Mucosa of gallbladder (tissue), 1 donor: ENCODE measurements at places on chromosomes 1 and 21. TPM values are rescaled to one million over a fixed set of nuclear protein-coding genes. Genes with fewer than 3 reads are reported as not detected.

DNA sequence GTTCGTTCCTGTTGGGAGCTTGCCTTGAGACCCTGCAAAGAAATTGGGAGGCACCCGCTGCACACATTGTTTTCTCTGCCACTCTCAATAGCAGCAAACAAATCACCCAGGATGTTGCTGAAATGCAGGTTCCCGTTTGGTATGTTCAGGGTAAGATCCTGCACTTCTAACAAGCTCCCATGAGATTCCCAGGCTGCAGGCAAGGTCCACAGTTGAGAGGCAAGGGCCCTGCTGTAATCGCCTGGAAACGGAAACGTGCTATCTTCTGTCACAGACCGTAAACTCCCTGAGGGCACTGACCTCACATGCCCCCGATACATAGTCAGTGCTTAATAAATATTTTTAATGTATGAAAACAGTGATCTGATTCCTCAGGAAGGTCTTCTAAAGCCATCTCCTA is 37.8 kb downstream of the XCL1 start:
- DNase-seq: no peak

The OR2W3 gene
- 0.66 TPM for total RNA-seq

DNA sequence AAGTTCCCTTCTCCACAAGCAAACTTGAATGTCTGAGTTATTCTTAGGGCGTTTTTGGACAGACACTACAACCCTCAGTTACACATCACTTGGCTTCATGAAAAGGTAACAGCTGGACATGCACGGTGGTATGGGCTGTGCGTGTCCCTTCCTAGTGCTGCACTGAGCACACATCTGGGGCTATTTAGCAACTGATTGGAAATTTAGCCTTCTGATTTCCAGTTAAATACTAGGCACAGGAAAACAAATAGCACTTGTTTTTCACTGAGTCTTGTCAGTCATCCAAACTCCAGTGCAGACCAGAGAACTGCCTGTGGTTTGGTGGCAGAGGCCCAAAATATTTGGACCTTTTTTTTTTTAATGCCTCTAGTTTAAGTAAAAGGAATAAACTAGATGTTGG is 134.7 kb downstream of the TGFBR3 start:
- DNase-seq: no peak

The CDC73 gene
- 54.6 TPM for total RNA-seq

The MPC2 gene
- 212 TPM for total RNA-seq

- DNase-seq: no peak
Measured at GRCh38 chr1:159707472-159708260, 6.7 kb downstream of the CRP start.

- no peak for DNase-seq
Measured at GRCh38 chr21:33332143-33332542, 7.4 kb downstream of the IFNAR1 start.

DNA sequence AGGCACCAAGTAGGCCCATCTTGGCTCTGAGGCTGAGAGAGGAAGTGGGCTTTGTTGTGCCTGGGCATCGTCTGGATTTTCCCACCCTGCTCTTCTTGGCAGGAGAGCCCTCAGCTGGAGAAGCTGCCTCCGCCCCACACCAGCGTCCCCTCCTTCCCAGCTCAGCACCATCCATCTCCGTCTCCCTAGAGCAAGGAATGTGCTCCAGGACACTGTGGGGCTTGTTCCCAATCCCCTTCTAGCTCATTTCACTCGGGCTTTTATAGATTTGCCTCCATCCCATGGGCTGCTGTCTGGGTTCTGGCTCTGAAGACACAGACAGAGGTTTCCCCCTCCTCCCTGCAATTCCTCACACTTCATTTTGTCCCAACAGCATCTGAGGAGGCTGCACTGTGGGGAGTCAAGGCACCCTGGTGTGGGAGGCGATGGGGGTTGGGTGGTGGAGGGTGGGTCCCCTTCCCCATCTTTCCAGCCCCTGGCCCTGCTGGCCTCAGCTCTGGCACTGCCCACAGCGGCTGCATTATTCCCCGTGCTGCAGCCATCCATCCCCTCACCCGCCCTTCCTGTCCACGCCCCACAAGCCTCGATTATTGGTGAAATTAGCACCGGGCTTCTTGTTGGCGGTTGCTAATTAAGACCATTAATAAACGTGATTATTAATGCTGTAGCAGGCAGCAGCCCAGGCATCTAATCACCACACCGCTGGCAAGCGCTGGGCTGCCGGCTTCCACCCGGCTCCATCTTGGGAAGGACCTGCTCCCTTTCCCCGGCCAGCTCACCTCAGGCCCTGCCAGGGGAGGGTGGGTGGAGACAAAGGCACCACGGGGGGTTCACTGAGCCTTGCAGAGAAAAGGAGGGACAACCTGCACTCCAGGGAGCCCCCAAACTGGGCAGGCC is 21.7 kb downstream of the RHBG start:
- DNase-seq: no peak

DNA sequence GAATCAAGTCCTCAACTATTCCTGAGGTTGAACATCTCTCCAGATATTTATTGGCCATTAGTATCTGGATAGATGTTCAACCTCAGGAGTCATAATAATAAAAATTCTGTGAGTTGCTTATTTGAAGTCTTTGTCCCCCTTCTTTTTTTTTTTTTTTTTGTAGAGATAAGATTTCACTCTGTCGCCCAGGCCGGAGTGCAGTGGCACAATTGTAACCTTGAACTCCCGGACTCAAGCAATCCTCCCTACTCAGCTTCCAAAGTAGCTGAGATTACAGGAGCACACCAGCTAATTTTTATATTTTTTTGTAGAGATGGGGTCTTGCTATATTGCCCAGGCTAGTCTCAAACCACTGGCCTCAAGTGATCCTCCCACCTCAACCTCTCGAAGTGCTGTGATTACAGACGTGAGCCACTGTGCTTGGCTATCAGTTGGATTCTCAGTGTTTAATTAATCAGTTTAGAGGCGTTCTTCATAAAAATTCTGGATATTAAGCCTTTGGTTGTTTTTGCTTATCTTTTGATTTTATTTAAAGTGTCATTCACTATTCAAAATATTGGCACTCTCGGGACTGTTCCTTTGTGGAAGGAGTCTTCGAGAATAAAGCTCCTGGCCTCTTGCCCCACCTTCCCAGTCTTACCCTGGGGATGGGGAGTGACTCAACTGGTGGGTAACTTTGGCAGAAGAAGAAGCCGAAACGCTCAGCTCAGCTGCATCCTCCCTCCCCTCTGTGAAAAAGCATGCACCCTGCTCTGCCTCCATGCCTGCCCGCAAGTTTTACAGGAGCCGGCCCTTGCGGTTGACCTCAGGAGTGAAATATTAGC is 11.2 kb upstream of the HYI start:
- DNase-seq: no peak

The E2F2 gene
- 0.46 TPM for total RNA-seq

The CASZ1 gene
- 72.8 TPM for total RNA-seq

The HSD3B1 gene
- not detected for total RNA-seq

- no peak for DNase-seq
Measured at GRCh38 chr1:1869469-1869868, 21.4 kb downstream of the GNB1 start.

- DNase-seq: no peak
Measured at GRCh38 chr21:31520561-31521098, 138.9 kb upstream of the SOD1 start.

GRCh38 chr1:101162736-101163735 is 73.8 kb upstream of the S1PR1 start:
- DNase-seq: no peak
